CD4-positive, alpha-beta T cell (primary cell): ENCODE measurements at places on chromosomes 6 and 20.

- no peak for DNase-seq
These were observed 32.7 kb downstream of the CHMP4B start for GRCh38 chr20:33843854-33844253.

DNA sequence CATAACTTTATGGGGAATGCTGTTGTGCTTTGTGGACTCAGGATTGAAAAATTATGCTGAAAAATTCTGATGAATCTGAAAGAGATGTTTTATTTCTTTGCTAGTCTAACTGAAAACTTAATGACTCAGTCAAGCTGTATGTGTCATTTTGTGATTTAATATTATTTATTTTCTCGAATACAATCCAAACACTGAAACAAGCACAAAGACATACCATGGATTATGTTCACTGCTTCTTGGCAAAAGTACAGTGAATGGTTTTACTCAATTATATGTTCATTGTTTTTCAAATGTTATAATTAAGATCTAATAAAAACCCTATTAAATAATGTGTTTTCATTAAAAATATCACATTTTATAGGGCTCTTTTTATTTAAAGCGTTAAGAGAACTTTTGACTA is 330.6 kb upstream of the EPHA7 start:
- DNase-seq, result no peak

GRCh38 chr6:112936079-112936472 is 588.9 kb downstream of the RFPL4B start:
- DNase-seq, result no peak

- DNase-seq, result no peak
These were observed 78.5 kb downstream of the CBFA2T2 start for GRCh38 chr20:33568378-33568777.

GRCh38 chr20:36275011-36275410 is 31.1 kb upstream of the DLGAP4 start:
- DNase-seq, result no peak

GRCh38 chr6:105177556-105177955 is 2.3 kb downstream of the POPDC3 start:
- DNase-seq, result no peak
